ENCODE measurements at places on chromosomes 4 and X. TPM values are rescaled to one million over a fixed set of nuclear protein-coding genes. Genes with fewer than 3 reads are reported as not detected.
A peak's percentile ranks its signal among the peaks of the same experiment; 100 is the strongest.

Gene SLC16A2
- total RNA-seq = 1.0 TPM

Gene MEPE
- not detected for total RNA-seq

Gene OPRPN
- not detected for total RNA-seq

Gene GAGE12F
- not detected for total RNA-seq

Gene CXCL5
- 0.13 TPM for total RNA-seq

Gene CT45A1
- not detected for total RNA-seq

Gene ARMCX2
- total RNA-seq = 29.7 TPM

Gene RBMX
- total RNA-seq = 159 TPM

Gene PCDH18
- total RNA-seq = 0.38 TPM

Gene GLRB
- total RNA-seq = 15.7 TPM

GRCh38 chrX:52574416-52575275 is 57.8 kb upstream of the XAGE1B start:
- DNase-seq = peak; percentile 52

- no peak for DNase-seq
These were observed 3.9 kb upstream of the TIFA start for GRCh38 chr4:112289407-112290253.

- DNase-seq = no peak
These were observed 24.6 kb downstream of the ABLIM2 start for GRCh38 chr4:8133897-8134563.

- DNase-seq = no peak
These were observed 1.6 kb downstream of the MTNR1A start for GRCh38 chr4:186553717-186554116.

- no peak for DNase-seq
These were observed 22.6 kb upstream of the STBD1 start for GRCh38 chr4:76283900-76284299.

DNA sequence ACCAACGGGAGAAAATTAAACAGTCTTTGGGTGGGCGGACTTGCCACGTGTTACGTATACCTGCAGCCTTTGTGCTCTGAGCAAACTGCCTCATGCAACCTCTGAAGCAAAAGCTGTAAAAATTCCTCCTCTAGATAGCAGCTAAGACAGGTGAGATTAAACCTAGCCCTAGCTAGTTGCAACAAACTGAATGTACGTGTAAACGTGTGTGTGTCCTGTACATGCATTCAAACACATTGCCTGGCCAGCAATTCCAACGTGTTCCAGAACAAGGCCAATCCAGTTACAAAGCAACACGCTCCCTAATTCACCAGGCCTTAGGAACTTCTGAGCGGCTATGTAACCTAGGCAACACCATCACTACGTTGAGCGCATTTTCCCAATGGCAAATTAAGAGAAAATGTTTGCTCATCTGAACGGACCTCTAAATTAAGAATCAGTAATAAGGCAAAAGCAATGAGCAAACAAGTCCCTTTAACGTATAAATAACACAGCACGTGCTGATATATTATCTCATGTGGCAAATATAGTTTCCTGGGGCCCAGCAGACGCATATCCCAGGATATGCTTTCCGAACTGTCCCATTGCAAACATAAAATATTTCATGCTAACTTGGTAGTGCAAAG is 792 bp downstream of the PPID start:
- DNase-seq = peak; percentile 20

DNA sequence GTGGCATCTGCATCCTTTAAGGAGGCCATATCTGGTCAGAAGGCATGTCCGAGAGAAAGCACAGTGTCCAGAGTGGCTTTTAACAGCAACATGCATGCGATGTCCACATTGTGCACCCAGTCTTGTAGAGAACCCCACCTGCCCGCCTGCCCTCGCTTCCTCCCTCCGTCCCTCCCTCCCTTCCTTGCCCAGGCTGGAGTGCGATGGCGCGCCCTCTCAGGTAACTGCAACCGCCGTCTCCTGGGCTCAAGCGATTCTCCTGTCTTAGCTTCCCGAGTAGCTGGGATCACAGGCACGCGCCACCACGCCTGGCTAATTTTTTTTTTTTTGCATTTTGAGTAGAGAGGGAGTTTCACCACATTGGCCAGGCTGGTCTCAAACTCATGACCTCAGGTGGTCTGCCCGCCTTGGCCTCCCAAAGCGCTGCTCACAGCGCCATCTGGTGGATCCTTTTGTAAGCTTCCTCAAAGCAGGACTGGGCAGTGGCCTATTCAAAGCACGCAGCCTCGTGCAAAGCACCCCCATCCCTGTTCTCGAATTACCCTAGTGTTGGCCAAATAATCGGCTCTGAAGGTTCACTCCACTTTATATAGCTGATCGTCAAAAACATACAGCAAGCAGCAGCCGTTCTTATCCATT is 15.0 kb downstream of the BRCC3 start:
- DNase-seq = no peak

GRCh38 chr4:169428376-169428775 is 157.6 kb upstream of the SH3RF1 start:
- no peak for DNase-seq

DNA sequence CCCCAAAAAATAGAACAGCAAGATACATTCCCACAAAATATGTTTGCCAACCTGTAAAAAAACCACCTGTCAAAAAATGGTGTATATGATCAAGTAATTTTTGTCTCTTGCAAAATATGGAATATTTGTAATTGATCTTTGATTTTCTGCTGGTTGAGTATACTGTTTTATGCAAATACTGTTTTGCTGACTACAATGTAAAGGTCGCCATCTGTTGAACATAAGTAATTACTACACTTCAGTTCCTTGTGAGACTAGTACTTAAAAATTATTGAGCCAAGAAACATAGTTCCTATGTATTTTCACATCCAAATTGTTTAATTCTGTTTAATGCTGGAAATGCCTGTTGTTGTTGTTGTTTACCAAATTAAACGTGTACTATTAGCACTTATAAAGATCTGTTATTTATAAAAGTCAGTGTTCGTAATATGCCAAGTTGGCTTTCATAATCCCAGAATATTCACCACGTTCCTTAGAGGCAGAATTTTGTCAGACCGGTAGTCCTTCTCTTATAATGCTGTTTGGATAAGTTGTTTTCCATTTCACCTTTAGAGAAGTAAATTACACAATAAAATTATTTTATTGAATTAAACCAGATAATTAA is 144.2 kb downstream of the PDLIM5 start:
- DNase-seq = peak; percentile 66

DNA sequence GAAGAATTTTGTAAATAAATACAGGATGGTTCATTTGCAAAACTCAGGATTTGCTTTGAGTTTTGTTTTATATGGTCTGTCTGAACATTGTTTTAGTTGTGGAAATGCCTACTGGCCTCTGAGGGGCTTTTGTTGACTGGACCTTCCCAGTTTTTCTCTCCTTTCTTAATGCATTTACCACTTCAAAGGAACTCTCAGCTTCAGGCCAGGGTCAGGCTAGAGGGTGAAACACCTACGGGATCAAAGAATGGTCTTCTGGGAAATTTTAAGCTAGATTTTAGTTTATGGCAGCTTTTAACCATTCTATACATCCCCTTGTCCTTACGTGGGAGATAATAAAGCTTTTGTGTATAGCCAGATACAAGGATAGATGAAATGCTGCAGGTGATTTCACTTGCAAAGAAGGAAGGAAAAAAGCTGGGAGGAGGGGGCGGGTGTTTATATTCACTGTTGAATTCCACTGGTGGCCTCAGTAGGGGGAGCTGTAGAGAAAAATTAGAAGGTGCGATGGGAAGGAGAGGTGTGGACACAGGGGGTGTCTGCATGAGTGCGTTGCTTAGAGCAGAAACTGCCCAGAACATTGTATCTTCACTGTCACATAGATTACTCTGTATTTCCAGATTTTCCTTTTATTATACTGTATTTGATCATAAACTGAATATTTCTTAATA is 151.8 kb downstream of the TSPAN5 start:
- DNase-seq = peak; percentile 46

GRCh38 chr4:126136922-126137781 is 822.4 kb downstream of the FAT4 start:
- no peak for DNase-seq

DNA sequence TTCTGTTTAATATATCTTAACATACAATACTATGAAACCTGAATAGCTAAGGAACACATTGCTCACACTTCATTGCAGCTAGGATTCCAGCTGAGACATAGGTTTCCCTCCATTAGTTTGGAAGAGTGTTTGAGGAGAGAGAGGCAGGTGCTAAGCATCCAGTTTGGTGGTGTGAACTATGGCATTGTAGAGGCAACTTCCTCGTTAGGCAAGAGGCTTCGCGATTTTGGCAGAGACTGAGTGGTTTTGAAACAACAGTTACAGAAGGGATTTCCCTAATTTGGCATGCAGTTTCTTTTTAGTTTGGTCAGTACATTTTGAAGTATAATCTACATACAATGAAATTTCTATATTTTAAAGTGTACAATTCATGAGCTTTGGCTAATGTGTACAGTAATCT is 117.1 kb upstream of the BMP3 start:
- no peak for DNase-seq

GRCh38 chr4:138869631-138870030 is 145.9 kb upstream of the NOCT start:
- DNase-seq = no peak

DNA sequence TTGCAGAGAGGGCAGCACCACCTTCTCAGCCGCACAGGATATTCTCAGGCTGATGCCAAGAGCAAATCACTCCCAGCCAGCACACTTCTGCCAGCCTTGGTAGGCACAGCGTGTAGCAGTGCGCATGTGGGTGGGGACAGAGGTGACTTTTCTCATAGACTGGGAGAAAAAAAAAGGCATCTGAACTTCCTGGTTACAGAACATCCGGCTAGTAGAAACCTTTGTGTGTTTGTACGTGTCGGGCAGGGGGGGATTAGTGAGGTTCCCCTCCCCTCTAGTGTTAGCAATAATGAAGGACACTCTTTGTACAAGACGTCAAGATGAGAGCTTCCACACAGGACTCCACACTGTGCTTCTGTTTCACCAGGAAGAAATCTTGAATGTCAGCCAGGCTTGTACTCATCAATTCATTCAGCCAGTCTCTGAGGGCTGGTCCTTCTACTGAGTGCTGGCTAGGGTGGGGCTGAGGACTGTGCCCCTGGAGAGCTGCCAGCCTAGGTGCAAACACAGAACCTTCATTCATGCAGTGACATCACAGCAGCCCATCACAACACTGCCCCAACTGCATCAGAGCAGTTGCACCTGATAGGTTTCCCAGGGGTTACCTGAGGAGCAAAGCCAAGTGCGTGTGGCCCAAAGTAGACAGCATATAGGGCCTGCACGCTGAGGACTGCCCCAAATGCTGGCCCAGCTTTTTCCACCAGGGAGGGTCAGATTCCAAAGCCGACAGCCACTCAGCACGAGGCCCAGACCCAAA is 34.7 kb downstream of the SLC25A5 start:
- DNase-seq = peak; percentile 23

DNA sequence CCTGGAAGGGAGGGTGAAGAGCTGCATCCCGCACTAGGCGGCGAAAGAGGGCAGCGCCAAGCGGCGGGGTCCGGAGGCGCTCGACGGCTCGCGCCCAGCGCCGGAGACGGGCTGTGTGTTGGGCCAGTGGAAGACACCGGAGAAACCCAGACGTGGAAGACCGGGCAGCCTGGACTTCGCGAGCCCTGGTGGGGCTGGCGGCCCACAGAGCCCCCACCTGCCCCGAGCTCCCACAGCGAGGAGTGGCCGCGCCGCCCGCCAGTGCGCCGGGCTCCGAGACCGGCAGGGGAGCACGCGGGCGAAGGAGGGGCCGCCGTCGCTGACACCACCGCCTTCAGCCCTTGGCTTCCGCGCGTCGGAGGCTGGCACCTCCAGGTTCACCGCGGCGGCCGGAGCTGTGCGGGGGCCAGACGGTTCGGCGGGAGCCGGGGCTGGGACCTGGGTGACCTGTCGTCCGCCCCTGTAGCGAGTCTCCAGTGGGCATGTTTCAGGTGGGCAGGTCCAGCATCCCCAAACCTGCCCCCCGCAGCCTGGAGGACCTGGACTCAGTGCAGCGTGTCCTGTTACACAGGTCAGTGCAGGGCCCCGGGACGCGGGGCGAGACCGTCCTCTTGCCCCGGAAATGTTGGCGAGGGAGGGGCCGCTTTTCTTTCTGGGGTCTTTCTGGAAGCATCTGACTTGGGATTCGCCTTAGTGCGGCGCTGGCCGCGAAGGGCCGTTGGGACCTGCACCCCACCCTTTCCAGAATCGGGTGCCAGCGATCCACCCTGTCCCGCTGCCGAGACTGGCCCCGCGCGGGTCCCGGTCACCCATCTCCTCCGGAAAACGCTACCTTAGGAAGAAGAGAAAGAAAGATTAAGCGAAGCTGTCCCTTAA is 9.6 kb upstream of the INTU start:
- DNase-seq = no peak

DNA sequence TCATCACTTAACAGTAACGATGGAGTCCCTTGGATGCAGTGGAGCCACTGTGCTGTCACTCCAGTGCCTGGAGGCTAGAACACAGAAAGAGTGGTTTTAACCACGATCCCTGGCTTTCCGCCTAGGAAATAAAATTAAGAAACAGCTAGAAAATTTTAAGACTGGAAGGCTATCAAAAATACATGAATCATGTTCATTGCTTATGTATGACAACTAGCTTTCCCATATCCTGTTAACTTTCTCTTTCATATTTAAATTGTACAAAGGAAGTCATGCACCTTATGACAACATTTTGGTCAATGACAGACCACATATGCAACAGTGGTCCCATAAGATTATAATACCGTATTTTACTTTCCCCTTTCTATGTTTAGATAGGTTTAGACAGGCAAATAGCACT is 115.1 kb downstream of the GALNTL6 start:
- DNase-seq = no peak

All from dermis microvascular lymphatic vessel endothelial cell (primary cell).